ENCODE measurements at places on chromosomes 2 and 18. TPM values are rescaled to one million over a fixed set of nuclear protein-coding genes. Genes with fewer than 3 reads are reported as not detected.

DNA sequence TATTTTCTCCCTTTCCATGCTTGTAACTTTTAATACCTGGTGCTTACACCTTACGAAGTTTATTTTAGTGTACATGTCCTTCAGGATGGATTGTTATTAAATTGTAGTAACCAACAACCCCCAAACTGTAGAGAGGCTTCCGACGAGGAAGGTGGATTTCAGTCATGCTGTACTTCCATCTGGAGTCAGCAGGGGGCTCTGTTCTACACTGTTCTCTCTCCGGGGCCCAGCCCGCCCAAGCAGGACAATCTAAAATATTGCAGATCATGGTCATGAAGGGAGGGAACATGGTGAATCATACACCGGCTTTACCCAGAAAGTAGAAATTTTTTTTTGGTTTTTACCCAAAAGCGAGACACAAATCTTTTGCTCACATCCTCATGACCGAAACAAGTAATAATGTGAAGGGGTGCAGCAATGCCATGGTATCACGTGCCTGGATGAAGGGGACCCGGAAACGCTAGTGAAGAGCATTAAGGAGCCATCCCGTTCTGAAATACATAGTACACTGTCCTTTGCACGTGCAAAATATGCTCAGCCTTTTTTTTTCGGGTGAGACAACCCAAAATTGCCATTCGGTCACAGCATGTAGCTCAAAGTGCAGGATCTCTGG lies 884.8 kb downstream of the EPHA4 start:
- H3K36me3 ChIP-seq = no peaks in the 10 kb centered on the region
- H3K4me1 ChIP-seq = no peaks in the 10 kb centered on the region
- DNase-seq = peak; percentile 57

DNA sequence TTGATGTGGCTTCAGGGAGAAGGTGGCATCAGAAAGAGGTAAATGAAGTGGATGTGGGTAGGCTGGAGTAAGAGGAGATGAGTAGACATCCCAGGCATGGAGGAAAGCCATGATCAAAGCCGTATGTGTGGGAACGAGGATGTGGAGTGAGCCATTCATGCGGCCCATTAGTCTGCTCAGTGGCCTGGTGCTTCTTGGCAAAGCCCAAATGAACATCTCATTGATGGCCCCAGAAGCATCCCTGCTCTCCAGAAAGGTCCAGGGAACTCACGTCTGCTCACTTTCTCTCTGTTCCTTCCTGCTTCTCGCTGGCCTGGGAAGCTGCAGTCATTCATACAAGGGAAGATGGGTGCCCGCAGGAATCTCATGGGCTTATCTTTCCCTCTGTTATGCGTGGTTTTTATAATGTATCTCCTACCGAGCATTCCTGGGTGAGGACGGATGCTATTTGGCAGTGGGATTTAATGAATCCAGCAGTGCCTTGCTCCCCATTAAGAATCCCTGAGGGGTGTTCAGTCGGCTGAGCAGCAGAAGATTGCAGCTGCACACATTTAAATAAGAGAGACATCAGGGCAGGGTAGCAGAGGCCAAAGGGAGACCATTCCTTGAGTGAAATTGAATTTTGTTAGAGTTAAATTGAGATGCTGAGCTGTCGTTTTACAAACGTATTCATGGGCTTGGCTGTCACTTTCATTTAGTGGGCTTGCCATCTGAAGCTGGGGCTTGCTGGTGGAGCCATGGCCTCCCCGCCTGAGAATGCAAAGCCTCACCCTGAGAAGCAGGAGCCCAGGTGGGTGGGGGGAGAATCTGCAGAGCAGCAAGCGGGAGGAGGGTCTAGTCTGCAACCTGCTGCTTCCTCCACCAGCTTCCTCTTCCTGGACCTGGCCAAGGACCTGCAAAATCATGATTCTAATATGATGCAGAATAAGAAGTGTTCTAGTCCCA lies 64.5 kb downstream of the LYPD1 start:
- H3K27me3 ChIP-seq = no peaks in the 10 kb centered on the region
- no peak overlapping the region for H3K4me3 ChIP-seq
- no peaks in the 10 kb centered on the region for H3K36me3 ChIP-seq
- DNase-seq = no peak

Gene FHOD3
- polyA plus RNA-seq = not detected

- H3K36me3 ChIP-seq = no peaks in the 10 kb centered on the region
- no peak overlapping the region for H3K4me3 ChIP-seq
- H3K27me3 ChIP-seq = no peaks in the 10 kb centered on the region
- H3K27ac ChIP-seq = no peak overlapping the region
- no peaks in the 10 kb centered on the region for H3K4me1 ChIP-seq
These were observed 182.3 kb downstream of the INO80D start for GRCh38 chr2:205903549-205904129.

Gene SP5
- polyA plus RNA-seq = not detected

- peaks cover 11% of the 10 kb centered on the region for H3K4me1 ChIP-seq
- DNase-seq = no peak
- no peak overlapping the region for H3K4me3 ChIP-seq
- no peak overlapping the region for H3K27ac ChIP-seq
These were observed 107.6 kb downstream of the MEMO1 start for GRCh38 chr2:31903109-31903780.

- H3K4me3 ChIP-seq = no peak overlapping the region
- H3K27ac ChIP-seq = no peak overlapping the region
- H3K27me3 ChIP-seq = no peaks in the 10 kb centered on the region
These were observed 15.4 kb downstream of the SDC1 start for GRCh38 chr2:20209373-20210109.

Gene ACVR1
- 16.1 TPM for polyA plus RNA-seq

- H3K4me1 ChIP-seq = no peaks in the 10 kb centered on the region
- no peak overlapping the region for H3K4me3 ChIP-seq
- H3K27ac ChIP-seq = no peak overlapping the region
- DNase-seq = no peak
These were observed 83.9 kb downstream of the ITSN2 start for GRCh38 chr2:24276349-24276899.

Gene RTP5
- polyA plus RNA-seq = not detected

GRCh38 chr2:130754811-130755210 lies 529 bp upstream of the AMER3 start:
- no peak overlapping the region for H3K27ac ChIP-seq
- H3K36me3 ChIP-seq = no peaks in the 10 kb centered on the region
- H3K4me3 ChIP-seq = no peak overlapping the region
- no peak for DNase-seq
- no peaks in the 10 kb centered on the region for H3K4me1 ChIP-seq

Gene TRPM8
- polyA plus RNA-seq = not detected

Gene AQP12B
- not detected for polyA plus RNA-seq

Gene RAMP1
- polyA plus RNA-seq = 1.3 TPM
